Activated T-cell treated with anti-CD3 and anti-CD28 coated beads for 24 hours (primary cell): ENCODE measurements at places on chromosomes 3 and 15.

DNA sequence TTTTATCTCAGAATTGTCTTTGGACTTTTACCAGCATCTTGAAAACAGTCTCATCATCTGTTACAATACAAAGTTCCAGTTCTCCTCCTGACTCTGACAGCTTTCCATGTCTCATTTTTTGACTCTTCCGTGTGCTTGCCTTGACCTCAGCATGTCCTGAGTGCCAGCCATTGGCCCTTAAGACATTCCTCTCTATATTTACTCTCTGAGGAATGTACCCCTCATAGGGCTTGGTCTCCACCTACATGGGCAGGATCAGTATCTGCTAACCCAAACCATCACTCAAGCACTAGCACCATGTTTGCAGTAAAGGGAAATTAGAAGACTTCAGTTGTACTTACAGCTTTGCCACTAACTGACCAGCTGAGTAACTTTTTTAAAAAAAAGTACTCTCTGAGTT lies 16.2 kb downstream of the ANKUB1 start:
- DNase-seq, result no peak

DNA sequence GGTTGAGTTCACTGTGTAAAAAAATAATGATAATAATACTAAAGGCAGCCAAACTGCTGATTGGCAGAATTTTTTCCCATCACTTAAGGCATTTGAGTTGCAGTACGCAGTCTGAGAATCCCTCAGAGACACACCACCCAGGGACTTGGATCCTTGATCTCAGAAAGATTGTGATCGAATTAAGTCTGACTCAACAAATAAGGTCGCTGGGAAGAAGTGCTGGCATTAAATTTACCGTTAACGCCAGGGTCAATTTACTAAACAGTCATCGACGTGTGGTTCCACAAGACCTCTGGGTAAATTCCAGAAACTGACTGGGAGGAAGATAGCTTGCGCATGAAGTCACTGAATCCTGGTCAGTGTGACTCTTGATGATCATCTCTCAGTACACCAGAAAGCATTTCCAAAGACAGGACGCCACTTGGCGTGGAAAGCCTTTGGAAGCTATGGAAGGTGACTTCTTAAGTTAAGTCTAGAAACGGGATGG lies 48.3 kb upstream of the CGNL1 start:
- no peak for DNase-seq

- DNase-seq, result no peak
Measured at GRCh38 chr3:3951071-3951470, 151.8 kb downstream of the LRRN1 start.

DNA sequence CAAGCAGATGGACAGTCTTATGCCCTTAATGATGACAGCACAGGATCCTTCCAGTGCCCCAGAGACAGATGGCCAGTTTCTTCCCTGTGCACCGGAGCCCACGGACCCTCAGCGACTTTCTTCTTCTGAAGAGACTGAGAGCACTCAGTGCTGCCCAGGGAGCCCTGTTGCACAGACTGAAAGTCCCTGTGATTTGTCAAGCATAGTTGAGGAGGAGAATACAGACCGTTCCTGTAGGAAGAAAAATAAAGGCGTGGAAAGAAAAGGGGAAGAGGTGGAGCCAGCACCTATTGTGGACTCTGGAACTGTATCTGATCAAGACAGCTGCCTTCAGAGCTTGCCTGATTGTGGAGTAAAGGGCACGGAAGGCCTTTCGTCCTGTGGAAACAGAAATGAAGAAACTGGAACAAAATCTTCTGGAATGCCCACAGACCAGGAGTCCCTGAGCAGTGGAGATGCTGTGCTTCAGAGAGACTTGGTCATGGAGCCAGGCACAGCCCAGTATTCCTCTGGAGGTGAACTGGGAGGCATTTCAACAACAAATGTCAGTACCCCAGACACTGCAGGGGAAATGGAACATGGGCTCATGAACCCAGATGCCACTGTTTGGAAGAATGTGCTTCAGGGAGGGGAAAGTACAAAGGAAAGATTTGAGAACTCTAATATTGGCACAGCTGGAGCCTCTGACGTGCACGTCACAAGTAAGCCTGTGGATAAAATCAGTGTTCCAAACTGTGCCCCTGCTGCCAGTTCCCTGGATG lies 198.7 kb downstream of the AKAP13 start:
- DNase-seq, result no peak

GRCh38 chr3:106720510-106720909 lies 656.7 kb upstream of the CCDC54 start:
- no peak for DNase-seq

GRCh38 chr15:62760538-62760937 lies 282.0 kb upstream of the TPM1 start:
- DNase-seq, result no peak

DNA sequence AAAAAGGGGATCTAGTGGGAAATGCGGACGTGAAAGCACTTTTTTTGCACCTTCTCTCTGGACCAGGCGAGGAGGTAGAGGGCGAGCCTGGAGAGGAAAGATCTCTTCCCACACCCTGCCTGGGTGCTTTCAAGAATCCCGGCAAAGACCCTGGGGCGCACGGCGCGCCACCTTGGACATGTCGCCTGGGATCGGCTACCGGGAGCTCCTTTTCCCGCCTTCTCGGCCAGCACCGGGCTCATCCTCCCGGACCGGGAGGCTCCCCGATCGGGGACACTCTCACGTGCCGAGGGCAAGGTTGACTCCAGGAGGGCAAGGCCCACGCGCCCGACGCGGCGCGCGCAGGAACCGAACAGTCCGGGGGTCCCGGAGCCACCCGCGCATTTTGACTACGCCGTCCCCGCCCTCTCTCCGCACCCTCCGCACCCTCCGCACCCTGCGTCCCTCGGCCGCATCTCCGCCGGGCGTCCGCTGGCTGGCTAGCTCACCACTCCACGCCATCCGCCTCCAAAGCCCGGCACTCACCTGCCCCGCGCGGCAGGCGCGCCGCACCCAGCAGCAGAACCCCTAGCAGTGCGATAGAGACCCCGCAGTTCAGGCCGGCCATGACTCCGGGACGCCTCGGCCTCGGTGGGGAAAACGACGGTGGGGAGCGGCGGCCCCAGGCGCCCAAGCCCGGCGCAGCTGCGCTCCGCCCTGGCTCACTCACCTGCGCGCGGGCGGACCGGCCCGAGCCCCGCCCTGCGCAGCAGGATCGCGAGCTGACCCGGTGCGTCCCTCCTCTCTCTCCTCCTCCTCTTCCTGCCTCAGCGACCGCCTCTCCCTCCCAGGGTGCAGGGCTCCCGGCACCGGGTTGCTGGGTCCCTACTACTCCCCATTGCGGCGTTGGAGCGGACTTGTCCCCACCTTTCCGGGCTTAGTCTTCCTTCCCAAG lies at the start of gene CDCP1:
Gene CDCP1 (minus strand): TSS at position 698 of the 934 bp plus-strand sequence. CDS start 91 bp downstream, at position 607.
- no peak for DNase-seq

DNA sequence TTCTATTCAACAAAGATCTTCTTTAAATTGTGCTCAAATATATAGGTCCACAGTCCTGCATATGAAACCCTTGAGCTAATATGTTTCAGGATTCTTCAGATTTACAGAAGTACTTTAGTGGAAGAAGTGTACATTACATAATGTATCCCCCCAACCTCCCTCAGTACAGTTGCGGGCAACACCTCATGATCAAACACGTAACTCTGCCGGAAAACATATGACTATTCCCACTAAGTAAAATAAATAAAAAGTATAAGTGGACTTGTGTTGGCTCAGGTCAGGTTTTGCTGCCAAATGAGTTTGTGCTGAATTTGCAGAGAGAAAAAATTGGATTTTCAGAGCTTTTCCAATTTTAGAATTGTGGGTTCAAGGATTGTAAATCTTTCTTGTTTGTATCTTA lies 267.6 kb upstream of the MDFIC2 start:
- no peak for DNase-seq

DNA sequence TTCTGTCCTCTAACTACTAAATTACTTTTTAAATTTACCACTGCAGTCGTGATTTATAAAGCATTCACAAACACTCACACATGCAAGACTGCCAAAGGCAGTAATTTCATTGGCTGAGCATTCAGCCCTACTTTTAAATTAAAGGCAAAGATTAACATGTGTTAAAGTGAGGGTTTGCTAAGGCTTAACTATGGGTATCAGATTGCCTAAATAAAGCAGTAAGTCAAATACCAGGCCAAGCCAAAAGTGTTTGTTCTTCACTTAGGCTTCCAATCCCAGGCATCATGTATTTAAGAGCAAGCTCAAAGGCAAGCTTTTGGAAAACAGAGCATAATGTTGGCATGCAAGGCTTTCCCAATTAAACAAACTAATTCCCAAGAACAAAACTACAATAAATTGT lies 187.3 kb downstream of the SUCNR1 start:
- no peak for DNase-seq

DNA sequence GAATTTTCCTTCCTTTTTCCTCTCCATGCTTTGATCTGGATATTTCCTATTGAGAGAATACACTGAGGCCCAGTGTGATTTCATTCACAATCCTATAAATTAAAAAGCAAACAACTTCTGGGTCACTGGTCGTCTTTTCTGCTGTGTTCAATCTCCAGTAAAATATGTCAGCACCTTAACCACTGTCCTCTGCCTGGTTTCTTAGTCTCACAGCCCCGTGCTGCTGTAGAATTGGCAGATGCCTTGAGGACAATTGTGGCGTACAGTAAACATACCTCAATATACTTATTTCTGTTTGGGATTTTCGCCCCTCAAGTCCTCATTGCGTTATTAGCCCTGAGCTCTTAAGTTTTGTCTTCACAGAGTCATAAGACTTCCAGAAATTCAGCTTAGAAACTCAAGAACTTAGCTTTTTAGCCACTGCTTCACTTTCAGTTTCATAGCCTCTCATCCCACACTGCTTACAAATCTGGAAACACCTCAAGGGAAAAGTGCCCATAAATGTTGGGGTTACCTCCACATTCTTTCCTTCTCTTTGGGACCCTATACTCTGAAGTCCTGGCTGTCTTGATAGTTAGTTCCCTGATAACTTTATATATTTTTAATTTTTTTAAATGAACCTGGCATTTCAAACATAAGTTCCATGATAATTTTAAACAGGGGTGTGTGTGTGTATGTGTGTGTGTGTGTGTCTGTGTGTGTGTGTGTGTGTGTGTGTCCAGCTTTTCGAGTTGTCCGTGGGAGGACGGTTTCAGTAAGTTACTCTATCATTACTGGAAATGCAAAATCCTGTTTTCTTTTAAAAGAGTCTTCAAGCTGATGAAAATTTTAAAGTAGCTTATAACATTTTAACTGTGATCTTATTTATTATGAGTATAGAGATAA lies 238.4 kb upstream of the CTDSPL start:
- no peak for DNase-seq

DNA sequence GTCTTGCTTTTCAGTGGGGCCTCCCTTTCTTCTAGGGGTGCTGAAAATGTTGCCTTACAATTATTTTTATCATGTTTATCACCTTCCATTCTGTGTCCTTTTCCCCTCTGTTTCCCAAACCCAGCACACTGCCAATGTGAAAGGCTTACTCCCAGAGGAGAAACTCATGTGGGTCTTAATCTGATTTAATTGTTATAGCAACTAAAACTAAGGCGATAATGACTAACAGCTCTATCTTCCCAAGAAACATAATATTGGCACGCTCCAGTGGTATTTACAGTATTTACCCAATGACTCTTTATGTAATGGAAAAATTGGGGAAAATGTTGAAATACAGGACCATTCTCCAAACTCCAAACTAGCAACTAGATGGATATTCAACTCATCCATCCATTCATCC lies 58.4 kb downstream of the MESD start:
- no peak for DNase-seq

DNA sequence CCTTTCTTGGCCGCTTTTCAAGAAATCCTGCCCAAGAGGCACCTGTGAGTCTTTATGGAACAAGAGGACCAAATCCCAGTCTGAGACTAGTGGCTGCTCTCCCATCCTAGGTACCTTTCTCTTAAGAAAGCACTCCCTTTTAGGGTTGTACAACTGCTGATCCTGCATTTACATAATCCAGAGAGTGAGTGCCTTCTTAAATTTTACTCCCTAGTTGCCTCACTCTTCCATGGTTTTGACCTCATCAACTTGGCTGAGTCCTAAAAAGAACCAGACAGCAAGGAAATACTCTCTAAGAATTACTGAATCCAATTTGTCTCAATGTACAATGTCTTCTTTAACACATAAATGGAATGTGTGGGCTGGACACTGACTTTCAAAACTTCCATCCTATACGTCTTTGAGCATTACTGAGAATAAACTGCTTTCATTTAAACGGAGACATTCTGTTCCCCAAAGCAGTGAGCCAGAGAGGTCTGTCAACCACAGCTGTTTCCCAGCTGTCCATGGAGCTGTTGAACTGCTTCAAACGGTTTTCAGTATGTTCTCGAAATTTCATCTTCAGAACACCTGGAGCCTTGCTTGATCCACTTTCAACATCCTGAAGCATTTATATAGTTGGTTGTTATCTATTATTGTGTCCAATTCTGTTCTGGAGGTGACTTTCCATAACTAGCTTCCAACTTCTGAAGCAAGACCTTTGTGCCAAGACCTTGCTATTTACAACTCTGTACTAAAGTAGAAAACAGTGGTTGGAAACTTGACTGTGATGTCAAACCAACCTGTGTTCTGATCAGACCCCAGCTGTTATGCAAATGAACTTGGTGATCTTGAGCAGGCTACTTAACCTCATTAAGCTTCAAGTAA lies 179.1 kb downstream of the SLC9A9 start:
- DNase-seq, result no peak

DNA sequence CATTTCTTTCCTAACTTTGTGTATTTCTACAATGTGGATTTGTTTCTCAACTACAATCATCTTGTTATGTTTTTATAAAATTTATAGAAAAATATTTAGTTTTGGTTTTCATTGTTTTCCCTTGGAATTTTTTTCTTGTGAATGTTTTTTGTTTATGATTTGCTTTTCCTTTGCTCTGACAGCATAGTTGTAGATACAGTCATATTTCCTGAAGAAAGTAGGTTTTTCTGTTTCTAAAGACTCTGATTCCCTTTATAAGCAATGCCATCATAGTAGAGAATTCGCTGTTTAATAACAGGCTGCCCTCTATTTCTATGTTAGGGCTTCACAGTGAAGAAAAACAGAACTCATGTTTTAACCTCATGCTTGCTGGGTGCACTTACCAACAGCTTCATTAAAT lies 482.3 kb downstream of the ZBBX start:
- no peak for DNase-seq

- DNase-seq, result no peak
Measured at GRCh38 chr3:195893516-195893915, 14.8 kb downstream of the TNK2 start.

DNA sequence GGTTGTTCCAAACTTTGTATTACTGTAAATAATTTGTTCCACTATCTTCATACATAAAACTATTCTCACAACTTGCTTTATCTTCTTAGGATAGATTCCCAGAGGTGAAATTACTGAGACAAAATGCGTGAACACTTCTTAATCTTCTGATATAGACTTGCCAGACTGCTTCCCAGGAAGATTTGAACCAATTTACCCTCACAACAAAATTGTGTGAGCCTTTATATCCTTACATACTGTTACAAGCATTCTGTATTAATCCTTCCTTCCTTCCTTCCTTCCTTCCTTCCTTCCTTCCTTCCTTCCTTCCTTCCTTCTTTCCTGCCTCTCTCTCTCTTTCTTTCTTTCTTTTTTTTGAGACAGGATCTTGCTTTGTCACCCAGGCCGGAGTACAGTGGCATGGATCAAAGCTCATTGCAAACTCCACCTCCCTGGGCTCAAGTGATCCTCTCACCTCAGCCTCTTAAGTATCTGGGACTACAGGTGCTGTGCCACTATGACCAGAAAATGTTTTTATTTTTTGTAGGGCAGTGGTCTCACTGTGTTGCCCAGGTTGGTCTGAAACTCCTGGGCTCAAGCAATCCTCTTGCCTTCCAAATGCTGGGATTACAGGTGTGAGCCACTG lies 57.1 kb upstream of the SSR3 start:
- no peak for DNase-seq
